Astrocyte (in vitro differentiated cells and primary cell): ENCODE measurements at places on chromosomes 4 and X. TPM values are rescaled to one million over a fixed set of nuclear protein-coding genes. Genes with fewer than 3 reads are reported as not detected.

DNA sequence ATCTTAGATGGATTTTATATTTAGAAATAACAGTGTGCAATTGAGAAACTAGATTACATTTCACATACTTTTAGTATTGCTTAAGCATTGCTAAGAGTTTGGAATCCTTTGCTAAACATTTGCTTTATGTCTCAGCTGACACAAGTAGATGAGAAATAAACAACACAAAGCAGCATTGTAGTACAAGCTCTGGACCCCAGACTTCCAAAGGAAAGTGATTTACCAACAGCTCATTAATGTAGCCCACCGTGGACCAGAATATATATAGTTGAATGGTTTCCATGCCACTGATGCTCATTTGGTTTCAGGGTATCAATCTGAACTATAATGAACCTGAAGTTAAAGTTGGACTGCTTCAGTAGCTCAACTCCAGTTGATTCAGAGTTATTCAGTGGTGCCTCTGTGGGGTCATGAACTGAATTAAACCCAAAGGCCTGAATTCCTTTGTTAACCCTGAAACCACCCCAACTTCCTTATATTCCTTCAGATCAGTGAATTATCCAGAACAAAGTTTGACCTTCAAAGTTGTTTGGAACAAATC is 132.1 kb upstream of the NEIL3 start:
- H3K36me3 ChIP-seq = no peaks in the 10 kb centered on the region
- H3K4me3 ChIP-seq = no peak overlapping the region
- no peak overlapping the region for H3K27ac ChIP-seq
- no peaks in the 10 kb centered on the region for H3K4me1 ChIP-seq

- H3K4me3 ChIP-seq = no peak overlapping the region
- H3K27me3 ChIP-seq = no peaks in the 10 kb centered on the region
- no peaks in the 10 kb centered on the region for H3K4me1 ChIP-seq
Measured at GRCh38 chr4:158484173-158484885, 37.4 kb upstream of the RXFP1 start.

- no peaks in the 10 kb centered on the region for H3K27me3 ChIP-seq
- peaks cover 29% of the 10 kb centered on the region for H3K4me1 ChIP-seq
- H3K36me3 ChIP-seq = no peaks in the 10 kb centered on the region
- H3K4me3 ChIP-seq = no peak overlapping the region
- no peak for DNase-seq
Measured at GRCh38 chr4:153232768-153233167, 28.5 kb downstream of the TRIM2 start.

Gene TMEM255A
- total RNA-seq = 1.7 and 4.6 TPM in 2 replicates

DNA sequence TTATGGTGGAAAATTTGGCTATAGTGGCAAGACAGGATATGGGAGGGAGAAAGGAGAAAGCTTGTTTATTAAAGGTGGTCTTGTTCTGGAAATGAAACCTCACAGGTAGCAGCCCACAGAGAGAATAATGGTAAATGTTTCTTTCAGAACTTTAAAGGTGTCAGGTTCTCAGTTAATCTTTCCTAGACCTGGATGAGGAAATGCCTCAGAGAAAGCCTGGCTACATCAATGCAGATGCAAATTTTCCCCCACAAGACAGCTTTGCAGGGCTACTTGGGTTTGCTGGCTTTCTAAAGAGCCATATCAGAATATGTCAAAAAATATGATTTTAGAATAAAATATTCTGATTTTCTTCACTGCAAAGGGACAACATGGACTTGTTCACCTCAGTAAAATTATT is 715.0 kb downstream of the FAM133A start:
- no peak for DNase-seq
- H3K27ac ChIP-seq = no peak overlapping the region
- H3K4me3 ChIP-seq = no peak overlapping the region
- no peaks in the 10 kb centered on the region for H3K27me3 ChIP-seq
- H3K4me1 ChIP-seq = no peaks in the 10 kb centered on the region
